ENCODE measurements at places on chromosomes 16 and 17.

DNA sequence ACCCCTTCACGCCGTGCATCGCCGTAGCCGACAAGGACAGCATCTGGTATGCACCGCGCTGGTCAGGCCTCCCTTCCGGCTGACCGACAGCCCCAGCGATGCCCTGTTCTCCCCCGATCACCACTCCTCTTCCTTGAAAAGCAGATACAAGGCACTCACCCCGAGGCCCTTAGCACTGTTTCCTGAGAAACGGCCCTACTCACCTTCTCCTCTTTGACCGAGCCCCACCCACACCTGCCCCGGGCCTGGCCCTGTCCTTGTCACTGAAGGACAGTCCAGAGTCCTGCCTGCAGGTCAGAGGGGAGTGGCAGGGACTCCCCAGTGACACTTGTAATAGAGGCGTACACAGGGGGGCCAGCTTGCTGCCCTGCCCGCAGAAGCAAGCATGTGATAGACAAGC, 45.9 kb upstream of the CHMP6 start:
- no peak overlapping the region for H3K4me3 ChIP-seq
- H3K36me3 ChIP-seq = peaks cover 21% of the 10 kb centered on the region
- H3K27me3 ChIP-seq = no peaks in the 10 kb centered on the region
- no peak for DNase-seq

GRCh38 chr17:34865716-34866115, 95.5 kb downstream of the CCT6B start:
- peaks cover 2% of the 10 kb centered on the region for H3K27me3 ChIP-seq
- no peak for DNase-seq
- no peaks in the 10 kb centered on the region for H3K36me3 ChIP-seq
- no peaks in the 10 kb centered on the region for H3K4me1 ChIP-seq
- no peak overlapping the region for H3K4me3 ChIP-seq

GRCh38 chr17:30513346-30513745, 36.1 kb downstream of the GOSR1 start:
- no peak overlapping the region for H3K27ac ChIP-seq
- no peaks in the 10 kb centered on the region for H3K27me3 ChIP-seq
- no peak overlapping the region for H3K4me3 ChIP-seq
- peaks cover 22% of the 10 kb centered on the region for H3K36me3 ChIP-seq
- no peak for DNase-seq
- peaks cover 22% of the 10 kb centered on the region for H3K4me1 ChIP-seq

- H3K36me3 ChIP-seq = peaks cover 12% of the 10 kb centered on the region
- no peak overlapping the region for H3K27ac ChIP-seq
- DNase-seq = no peak
- H3K27me3 ChIP-seq = no peaks in the 10 kb centered on the region
- H3K4me3 ChIP-seq = no peak overlapping the region
- peaks cover 2% of the 10 kb centered on the region for H3K4me1 ChIP-seq
Observed at GRCh38 chr16:22267764-22268163, 29.4 kb upstream of the POLR3E start.

Data from central memory CD8-positive, alpha-beta T cell (primary cell).